ENCODE measurements at places on chromosomes 4 and X.

GRCh38 chr4:22391551-22391950 is 124.3 kb downstream of the ADGRA3 start:
- no peak for DNase-seq
- H3K27me3 ChIP-seq, result no peaks in the 10 kb centered on the region
- H3K4me3 ChIP-seq, result no peak overlapping the region
- no peak overlapping the region for H3K27ac ChIP-seq
- H3K36me3 ChIP-seq, result peaks cover 4% of the 10 kb centered on the region

DNA sequence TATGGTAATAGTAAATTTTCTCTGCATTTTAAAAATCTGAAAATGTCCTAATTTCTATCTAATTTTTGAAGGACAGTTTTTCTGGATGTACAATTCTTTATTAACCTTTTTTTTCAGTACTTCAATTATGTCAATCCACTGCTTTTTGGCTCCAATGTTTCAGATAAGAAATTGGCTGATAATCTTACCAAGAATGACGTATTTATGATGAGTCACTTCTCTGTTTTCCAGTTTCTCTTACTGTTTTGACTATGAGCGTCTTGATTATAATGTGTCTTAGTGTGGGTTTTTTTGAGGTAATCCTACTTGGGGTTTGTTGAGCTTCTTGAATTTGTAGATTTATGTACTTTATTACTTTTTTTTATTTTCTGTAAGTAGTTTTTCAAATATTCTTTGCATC is 47.2 kb downstream of the UGT2B11 start:
- no peaks in the 10 kb centered on the region for H3K27me3 ChIP-seq
- no peaks in the 10 kb centered on the region for H3K36me3 ChIP-seq
- H3K4me3 ChIP-seq, result no peak overlapping the region
- no peaks in the 10 kb centered on the region for H3K4me1 ChIP-seq
- DNase-seq, result no peak
- H3K27ac ChIP-seq, result no peak overlapping the region

DNA sequence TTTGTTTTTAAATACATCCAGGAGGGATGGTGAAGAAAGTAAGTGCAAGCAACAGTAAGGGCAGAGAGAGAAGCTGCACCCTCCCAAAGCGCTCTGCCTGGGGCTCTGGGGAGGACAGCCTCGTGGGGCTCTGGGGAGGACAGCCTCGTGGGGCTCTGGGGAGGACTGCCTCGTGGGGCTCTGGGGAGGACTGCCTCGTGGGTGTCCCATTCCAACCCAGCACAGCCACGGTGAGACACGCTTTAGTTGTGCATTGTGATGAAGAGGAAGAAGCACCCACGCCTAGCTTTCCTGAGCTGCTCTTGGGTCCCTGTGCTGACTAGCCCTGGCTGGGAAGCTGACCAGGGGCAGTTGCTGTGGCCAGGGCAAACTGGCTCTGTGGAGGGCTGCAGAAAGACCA is 43.1 kb upstream of the SLC25A4 start:
- H3K4me1 ChIP-seq, result no peaks in the 10 kb centered on the region
- H3K27ac ChIP-seq, result no peak overlapping the region
- H3K36me3 ChIP-seq, result no peaks in the 10 kb centered on the region

- H3K27ac ChIP-seq, result no peak overlapping the region
- no peaks in the 10 kb centered on the region for H3K27me3 ChIP-seq
- H3K4me1 ChIP-seq, result no peaks in the 10 kb centered on the region
- no peak overlapping the region for H3K4me3 ChIP-seq
Observed at GRCh38 chr4:186757696-186758355, 34.2 kb upstream of the FAT1 start.

DNA sequence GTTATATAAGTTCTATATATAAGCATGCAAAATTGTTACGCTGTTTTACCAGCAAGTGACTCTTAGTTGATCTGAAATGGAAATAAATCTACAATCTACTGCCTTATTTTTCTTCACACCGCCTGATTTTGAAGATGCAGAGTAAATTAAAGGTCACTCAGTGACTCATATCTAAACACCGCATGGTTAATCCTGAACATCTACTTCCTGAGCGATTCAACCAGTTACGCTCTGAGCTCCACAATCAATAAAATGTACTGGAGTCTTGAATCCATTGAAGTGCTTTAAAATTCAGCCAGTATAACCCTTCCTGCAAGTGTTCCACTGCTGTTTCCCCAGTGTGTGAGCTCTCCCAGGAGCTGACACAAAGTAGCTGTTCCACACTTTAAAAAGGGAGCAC is 192.8 kb downstream of the SLC7A11 start:
- H3K27me3 ChIP-seq, result no peaks in the 10 kb centered on the region
- peak; percentile 33 for DNase-seq
- H3K36me3 ChIP-seq, result no peaks in the 10 kb centered on the region
- no peaks in the 10 kb centered on the region for H3K4me1 ChIP-seq

GRCh38 chr4:163810755-163811154 is 316.3 kb downstream of the TMA16 start:
- no peaks in the 10 kb centered on the region for H3K36me3 ChIP-seq
- H3K27me3 ChIP-seq, result no peaks in the 10 kb centered on the region
- no peak overlapping the region for H3K27ac ChIP-seq
- no peak for DNase-seq
- no peaks in the 10 kb centered on the region for H3K4me1 ChIP-seq
- H3K4me3 ChIP-seq, result no peak overlapping the region

GRCh38 chr4:173835903-173836302 is 305.9 kb upstream of the HAND2 start:
- no peak overlapping the region for H3K27ac ChIP-seq
- no peak overlapping the region for H3K4me3 ChIP-seq
- no peaks in the 10 kb centered on the region for H3K4me1 ChIP-seq
- H3K27me3 ChIP-seq, result no peaks in the 10 kb centered on the region
- H3K36me3 ChIP-seq, result no peaks in the 10 kb centered on the region

GRCh38 chr4:81003597-81004111 is 26.9 kb upstream of the BMP3 start:
- no peak overlapping the region for H3K4me3 ChIP-seq
- no peaks in the 10 kb centered on the region for H3K36me3 ChIP-seq
- no peaks in the 10 kb centered on the region for H3K27me3 ChIP-seq
- DNase-seq, result no peak

GRCh38 chr4:174056959-174057358 is 226.5 kb downstream of the FBXO8 start:
- DNase-seq, result no peak
- no peaks in the 10 kb centered on the region for H3K36me3 ChIP-seq
- no peaks in the 10 kb centered on the region for H3K27me3 ChIP-seq
- H3K4me1 ChIP-seq, result no peaks in the 10 kb centered on the region
- H3K4me3 ChIP-seq, result no peak overlapping the region

DNA sequence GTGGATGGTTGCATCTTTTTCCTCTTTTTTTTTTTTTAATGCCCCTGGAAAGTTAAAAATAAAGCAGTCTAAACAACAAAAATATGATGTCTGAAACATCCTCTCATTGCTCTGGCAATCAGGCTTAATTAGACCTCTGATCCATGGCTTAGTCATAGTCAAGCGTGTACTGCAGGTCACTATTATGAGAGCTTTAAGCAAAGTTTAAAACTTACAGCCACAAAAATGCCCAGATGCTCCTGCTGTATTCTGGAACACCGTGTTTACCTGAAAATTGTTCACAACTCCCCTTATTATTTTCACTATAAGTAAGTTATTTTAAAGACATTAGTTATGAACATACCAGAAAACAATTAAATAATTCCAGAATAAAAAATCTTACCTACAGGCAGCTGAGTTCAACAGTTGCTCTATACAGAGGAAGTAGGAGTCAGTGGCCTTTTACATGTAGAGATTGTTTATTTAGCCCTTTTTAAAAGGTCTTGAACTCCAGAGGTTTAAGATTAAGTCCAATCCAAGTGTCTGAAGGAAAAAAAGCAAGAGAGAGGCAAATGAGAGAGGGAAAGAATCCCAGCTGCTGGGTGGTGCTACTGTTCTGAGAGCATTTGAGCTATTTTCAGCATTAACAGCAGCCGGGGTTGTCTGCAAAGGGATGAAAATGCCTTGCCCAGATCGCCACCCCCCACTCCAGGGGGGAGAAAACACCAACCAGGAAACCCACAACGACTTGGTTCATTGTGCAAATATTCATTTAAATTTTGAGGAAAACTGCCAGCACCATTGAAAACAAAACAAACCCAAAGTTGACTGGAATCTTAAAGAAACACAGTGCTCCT is 36.9 kb downstream of the SORBS2 start:
- no peaks in the 10 kb centered on the region for H3K27me3 ChIP-seq
- DNase-seq, result no peak
- no peak overlapping the region for H3K27ac ChIP-seq
- no peak overlapping the region for H3K4me3 ChIP-seq

GRCh38 chr4:183356173-183356830 is 34.1 kb upstream of the CLDN24 start:
- H3K27me3 ChIP-seq, result peaks cover 2% of the 10 kb centered on the region
- no peak for DNase-seq
- H3K4me1 ChIP-seq, result no peaks in the 10 kb centered on the region
- no peak overlapping the region for H3K27ac ChIP-seq
- no peak overlapping the region for H3K4me3 ChIP-seq
- H3K36me3 ChIP-seq, result no peaks in the 10 kb centered on the region

DNA sequence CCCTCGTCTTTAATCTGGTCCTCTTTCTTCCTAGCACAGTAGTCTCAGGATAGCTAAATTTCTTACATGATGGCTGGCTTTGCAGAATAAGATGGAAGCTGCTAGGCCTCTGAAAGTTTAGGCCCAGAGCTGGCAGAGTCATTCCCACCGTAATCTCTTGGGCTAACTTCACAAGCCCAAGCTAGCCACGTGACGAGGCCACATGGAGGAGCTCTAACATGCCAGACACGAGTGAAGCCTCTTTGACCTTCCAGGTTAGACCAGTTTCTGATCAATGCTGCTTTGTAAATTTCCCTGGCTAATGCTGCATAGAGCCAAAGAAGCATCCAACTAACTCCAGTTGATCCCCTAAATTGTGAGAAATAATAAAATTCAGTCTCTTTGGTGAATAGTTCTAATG is 9.5 kb upstream of the CENPE start:
- H3K4me3 ChIP-seq, result no peak overlapping the region
- no peaks in the 10 kb centered on the region for H3K36me3 ChIP-seq

GRCh38 chr4:113540859-113541258 is 220.7 kb downstream of the CAMK2D start:
- DNase-seq, result no peak
- no peak overlapping the region for H3K27ac ChIP-seq
- no peaks in the 10 kb centered on the region for H3K4me1 ChIP-seq
- no peaks in the 10 kb centered on the region for H3K36me3 ChIP-seq
- H3K27me3 ChIP-seq, result no peaks in the 10 kb centered on the region
- H3K4me3 ChIP-seq, result no peak overlapping the region

- no peak overlapping the region for H3K4me3 ChIP-seq
- no peaks in the 10 kb centered on the region for H3K27me3 ChIP-seq
- H3K4me1 ChIP-seq, result no peaks in the 10 kb centered on the region
- H3K27ac ChIP-seq, result no peak overlapping the region
- DNase-seq, result no peak
Observed at GRCh38 chr4:187668526-187669082, 327.0 kb upstream of the ZFP42 start.
